NCI-H2081 (cell line): ENCODE measurements at places on chromosomes 5 and 9.

GRCh38 chr9:92737216-92737606 lies 27.4 kb downstream of the BICD2 start:
- no peak for DNase-seq

DNA sequence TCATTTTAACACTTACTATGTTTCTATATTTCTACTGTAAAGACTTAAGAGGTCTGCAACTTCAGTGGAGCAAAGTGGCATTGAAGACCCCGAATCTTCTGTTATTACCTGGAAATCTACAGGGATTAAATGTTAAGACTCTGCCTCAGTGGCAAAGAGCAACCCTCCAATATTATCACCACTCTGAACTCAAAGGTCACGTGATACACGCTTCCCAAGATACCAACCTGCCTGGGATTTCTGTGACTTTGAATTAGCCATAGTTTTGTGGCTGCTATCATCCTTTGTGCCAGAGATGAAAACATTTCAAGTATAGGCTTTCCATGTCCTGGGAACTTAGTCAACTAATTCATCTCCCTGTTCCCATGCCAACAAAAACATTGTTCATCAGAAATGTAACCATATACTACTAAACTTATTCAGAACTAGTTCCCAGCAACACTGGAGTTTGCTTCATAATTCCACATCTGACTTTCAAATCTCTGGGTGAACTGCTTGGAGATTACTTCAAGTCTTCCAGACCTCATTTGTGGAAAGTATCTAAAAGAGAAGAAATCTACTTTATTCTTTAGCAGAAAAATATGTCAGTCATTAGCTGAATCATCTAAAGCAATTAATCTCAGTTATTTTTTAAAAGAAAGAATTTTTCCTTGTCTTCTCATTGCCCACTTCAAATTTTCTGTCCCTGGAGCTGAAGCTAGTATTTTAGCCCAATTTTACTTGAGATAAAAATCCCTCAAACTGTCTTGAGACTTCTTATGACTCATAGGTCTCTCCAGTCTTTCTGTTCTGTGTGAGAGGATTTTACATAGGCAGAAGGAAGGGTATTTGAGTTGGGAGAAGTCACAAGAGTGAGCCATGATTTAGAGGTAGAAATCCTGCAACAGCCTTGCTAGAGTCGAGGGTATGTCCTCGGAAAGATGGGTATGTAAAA lies 83.0 kb downstream of the ZNF462 start:
- no peak for DNase-seq

DNA sequence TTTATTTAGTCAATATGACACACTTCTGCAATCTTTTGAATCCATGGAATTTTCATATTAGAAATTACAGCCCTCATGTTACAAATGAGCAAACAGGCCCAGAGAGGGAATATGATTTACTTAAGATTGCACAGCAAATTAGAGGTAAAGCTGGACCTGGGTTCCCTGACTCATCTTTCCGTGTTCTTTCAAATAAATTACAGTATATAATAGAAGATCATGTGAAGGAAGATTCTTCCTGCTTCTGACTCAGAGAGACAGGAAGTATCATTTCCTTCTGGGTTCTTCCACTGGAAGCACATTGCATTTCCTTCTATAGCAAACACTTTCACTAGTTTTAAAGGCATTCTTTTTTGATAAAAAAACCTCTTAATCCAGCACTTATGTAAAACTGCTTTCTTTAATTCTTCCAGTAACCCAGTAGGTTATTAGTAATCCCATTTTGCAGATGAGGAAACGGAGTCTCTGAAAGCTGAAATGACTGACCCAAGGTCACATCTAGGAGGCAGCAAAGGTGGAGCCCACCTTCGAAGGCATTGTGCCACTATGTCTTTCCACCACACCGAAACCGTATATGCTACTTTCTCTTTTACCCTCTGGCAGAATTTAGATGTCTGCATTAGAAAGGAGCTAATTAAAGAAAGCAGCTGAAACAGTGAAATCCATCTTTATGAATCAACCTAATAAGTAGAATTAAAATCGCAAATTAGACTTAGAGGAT lies 566.7 kb upstream of the KLF4 start:
- no peak for DNase-seq

GRCh38 chr9:130732136-130732535 lies 38.6 kb downstream of the EXOSC2 start:
- peak; percentile 71 for DNase-seq

DNA sequence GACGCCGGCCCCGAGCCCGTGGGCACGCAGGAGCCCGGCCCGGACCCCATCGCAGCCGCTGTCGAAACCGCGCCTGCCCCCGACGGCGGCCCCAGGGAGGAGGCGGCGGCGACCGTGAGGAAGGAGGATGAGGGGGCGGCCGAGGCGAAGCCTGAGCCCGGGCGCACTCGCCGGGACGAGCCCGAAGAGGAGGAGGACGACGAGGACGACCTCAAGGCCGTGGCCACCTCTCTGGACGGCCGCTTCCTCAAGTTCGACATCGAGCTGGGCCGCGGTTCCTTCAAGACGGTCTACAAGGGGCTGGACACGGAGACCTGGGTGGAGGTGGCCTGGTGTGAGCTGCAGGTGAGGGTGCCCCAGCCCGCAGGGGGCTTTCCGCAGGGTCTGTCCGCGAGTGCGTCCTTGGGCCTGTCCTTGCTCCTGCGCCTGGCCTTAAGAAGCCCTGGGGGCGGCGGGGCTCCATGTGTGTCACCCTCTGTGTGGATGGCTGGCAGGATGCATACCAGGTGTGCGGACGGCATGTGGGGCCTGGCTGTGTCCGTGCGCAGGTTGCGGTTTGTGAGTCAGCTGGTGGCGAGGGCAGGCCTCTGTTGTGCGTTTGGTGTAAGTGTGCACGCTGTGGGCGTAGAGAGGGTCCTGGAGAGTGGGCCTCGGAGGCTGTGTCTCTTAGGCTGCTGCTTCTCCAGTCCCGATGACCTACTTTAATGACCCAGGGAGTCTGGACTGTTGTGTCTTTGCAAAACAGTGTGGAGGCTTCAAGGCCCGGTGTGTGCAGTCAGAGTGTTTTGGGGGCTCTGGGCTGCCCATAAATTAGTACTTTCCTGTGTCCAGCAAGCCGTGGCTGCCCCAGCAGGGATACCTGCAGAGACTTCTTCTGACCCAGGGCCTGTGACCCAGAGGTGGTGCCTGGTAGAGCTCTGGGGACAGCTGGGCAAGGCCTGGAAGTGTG lies 1.6 kb downstream of the WNK2 start:
- peak; percentile 16 for DNase-seq

DNA sequence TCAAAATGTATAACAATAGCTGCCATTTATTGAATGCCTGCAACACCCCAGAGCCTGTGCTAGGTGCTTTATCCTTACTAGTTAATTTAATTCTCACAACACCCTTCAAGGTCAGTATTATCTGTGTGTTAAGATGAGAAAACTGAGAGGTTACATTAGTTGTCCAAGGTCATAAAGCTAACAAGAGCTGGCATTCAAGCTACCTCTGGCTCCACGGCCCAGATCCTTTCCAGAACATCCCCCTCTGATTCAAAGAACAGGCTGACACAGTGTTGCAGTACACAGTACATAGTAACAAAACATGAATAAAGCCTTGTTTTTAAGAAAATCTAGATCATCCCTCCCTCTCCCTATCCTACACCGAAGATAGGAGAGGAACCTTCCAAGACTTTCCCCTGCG lies 9.4 kb upstream of the FRMPD1 start:
- DNase-seq = no peak

DNA sequence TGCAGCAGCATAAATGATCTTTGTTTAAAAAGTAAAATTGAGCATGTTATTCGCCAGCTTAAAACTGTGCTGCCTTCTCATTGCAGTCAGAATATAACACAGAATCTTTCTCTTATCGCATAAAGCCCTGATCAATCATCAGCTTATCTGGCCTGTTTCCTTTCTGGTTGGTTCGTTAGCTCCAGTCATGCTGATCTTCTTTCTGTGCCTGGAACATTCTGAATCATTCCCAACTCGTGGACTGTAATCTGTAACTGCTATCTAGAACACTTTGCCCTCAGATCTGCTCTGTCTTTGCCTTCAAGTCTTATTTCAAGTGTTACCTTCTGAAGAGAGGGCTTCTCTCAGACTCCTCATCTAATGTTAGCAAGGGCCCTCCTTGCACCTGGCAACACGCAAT lies 11.9 kb upstream of the FER start:
- no peak for DNase-seq

DNA sequence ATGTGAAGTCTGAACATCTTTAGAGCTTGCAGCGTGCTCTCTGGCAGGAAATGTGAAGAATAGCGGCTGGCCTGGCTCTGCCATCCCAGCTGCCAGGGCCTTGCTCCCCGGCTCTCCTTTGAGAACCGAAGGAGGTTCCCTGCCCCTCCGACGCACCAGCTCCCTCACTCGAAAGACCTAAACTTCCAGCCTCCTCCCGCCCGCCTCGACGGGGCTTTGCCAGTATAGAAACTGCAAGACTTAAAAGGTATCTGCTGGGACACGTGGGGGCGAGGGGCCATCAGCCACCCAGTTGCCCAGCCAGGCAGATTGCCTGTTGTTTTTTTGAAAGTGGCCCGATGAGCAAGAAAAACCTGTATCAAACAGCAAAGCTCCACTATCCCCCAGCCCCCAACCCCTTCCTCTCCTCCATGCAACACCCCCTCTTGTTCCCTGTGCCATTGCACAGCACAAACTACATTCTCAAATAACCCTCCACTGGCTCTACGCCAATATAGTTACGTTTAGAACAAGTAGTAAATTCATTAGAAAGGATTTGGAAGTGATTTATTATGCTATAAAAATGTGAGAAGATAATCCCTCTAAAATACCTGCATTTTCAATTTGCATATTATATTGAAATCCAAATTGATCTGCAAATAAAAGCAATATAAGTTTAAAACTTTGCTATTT lies 331.9 kb downstream of the MED10 start:
- no peak for DNase-seq
